ENCODE measurements at places on chromosomes 2 and 18. TPM values are rescaled to one million over a fixed set of nuclear protein-coding genes. Genes with fewer than 3 reads are reported as not detected.

Gene GALNT3
- polyA plus RNA-seq: 68.2 TPM

- DNase-seq: no peak
Measured at GRCh38 chr2:162928356-162928755, 89.8 kb upstream of the KCNH7 start.

Gene NAT8
- 0.46 TPM for polyA plus RNA-seq

- peak; percentile 14 for DNase-seq
Measured at GRCh38 chr2:189350540-189351209, 90.6 kb upstream of the WDR75 start.

DNA sequence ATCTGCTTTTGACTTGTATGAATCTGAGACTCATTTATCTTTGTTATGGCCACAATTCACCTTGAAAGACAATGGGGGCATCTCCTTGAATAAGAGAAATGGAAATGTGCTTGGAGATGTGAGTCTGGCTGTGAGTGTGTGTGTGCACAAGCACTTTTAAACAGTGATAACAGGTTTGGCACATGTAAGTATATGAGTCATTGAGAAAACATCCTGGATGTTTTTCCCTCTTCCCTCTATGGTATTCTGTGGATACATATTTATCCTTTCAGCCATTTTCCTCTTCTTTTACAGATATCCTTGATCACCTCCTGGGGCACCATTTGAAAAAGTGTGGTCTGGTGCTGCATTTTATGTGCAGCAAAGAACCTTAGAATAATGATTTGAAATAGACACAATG is 317.3 kb upstream of the THUMPD2 start:
- no peak for DNase-seq

DNA sequence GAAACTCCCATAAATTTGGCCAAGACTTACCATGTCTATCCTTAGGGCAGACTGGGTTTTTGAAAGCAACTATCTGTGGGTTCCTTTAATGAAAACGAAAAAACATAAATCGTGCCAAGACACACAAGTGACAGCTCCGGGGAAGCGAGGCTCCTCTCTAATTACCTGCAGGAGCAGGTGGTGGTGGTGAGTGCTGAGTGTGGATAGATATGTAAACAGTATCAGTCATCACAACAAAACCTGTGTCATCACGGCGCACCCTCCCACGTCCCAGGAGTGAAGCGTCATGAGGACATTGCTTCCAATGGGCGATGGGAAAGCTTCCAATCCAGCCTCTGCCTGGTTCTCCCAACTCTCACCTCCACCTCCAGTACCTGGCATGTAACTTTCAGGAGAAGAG is 31.3 kb downstream of the ACKR3 start:
- no peak for DNase-seq

DNA sequence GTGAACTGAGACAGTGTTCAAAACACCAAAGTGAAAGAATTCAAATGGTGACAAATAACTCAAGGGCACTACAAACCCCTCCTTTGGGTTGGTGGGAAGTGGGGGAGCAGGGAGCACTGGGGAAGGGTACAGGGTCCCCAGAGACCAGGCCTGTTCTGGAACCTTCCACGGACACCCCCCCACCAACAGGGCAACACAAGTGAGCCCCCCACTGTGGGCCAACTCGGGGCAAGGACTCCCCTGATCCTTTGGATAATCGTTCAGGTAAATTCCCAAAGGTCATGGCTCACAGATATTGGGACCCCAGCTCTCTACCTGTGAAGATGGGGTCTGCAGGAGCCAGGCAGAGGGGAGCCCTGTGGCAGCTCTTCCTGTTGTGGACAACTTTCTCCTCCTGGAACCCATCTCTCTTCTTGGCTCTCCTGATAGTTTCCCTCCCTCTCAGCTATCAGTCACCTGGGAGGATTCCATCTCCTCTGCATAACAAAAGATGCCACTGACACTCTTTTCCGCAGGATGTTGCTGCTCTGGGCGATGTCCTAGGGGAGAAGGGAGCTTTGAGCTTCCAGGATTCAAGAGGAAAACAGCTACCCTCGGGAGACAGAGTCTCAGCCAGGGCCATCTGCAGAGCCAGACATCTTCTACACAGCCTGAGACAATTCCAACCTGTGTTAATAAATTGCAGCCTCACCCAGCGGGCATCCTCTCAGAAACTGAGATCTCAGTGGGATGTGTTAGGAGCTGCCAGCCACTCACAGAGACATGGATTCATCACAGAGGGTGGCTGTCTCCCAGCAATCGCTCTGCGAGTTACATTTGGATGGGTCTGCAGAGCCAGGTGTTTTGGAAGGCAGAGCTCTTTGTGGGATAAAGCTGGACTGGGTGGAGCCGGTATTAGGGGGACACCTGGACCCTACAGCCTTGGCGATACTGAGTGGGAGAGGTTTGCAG is 35.4 kb downstream of the MBP start:
- DNase-seq: no peak

DNA sequence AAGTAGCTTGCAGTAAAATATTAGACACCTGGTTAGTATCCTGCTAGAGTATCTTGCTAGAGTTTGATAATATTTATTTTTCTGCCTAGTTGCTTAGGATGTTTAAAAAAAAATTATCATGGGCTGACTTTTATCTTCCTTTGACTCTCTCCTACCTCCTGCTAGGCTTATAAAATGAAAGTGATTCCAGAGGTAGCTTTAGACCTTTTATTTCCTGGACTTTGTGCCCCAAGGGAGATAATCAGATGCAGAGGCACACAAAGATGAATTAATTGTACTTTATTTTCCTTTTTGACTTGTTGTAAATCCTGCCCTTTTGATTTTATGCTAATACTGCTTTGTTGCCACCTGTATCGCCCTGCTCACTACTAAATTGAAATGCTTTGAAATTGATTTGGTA is 130.7 kb downstream of the WDSUB1 start:
- peak; percentile 89 for DNase-seq

Gene SIX3
- polyA plus RNA-seq: not detected

DNA sequence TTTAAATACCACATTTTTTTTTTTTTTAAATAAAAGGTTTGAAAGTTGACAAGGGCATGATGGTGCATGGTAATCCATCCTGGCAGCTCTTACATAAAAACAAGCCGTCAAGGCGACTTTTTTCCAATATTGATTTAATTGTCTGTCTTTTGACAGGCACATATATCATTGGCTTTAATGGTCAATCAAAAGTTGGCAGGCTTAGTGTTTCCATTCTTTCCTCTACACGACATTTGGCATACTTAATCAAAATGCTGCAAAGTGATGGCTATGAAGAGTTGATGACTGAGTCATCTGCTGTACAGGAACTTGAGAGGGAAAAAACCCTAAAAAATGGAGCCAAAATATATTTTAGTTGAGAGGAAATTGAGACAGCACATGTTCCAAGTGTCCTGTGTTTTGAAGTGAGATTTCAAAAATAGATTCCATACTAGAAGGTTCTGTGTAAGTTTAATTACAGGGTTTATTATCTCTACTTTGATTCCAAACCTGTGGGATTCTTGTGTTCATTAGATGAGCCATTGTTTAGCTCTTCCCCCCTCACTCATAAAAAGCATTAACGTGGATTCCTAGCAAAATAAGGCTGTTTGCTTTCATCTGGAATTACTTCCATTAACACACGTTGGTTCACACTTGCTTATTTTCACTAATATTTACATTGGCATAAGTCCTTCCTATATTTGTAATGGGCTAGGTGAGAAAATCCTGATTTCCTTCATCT is 3.2 kb downstream of the TSHZ1 start:
- DNase-seq: peak; percentile 38

DNA sequence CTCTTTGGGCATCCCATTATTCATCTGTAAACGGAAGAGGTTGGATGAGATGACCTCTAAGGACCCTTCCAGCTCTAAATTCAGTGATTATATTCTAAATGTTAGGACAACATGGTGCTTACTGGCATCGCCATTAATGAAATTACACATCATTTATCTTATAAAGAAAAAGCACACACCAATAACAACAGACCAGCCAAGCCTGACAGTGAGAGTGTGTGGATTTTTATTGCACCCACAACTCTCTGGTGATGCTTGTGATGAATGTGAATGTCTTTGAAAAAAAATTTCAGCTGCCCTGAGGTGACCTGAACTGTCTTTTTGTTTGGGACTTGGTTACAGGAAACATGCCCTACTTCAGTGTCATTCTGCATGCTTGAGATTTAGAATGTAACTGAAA is 513.3 kb upstream of the NRP2 start:
- DNase-seq: no peak

Gene STARD6
- polyA plus RNA-seq: 0.06 TPM

- peak; percentile 54 for DNase-seq
Measured at GRCh38 chr18:58201733-58202730, 158.0 kb downstream of the NEDD4L start.

Data from large intestine (tissue), 12 donors.